RKO (cell line): ENCODE measurements at places on chromosomes 4 and X.
A peak's percentile ranks its signal among the peaks of the same experiment; 100 is the strongest.

GRCh38 chrX:42269186-42269585 lies 345.8 kb upstream of the CASK start:
- DNase-seq = no peak

GRCh38 chr4:20026456-20026855 lies 225.2 kb upstream of the SLIT2 start:
- DNase-seq = no peak

DNA sequence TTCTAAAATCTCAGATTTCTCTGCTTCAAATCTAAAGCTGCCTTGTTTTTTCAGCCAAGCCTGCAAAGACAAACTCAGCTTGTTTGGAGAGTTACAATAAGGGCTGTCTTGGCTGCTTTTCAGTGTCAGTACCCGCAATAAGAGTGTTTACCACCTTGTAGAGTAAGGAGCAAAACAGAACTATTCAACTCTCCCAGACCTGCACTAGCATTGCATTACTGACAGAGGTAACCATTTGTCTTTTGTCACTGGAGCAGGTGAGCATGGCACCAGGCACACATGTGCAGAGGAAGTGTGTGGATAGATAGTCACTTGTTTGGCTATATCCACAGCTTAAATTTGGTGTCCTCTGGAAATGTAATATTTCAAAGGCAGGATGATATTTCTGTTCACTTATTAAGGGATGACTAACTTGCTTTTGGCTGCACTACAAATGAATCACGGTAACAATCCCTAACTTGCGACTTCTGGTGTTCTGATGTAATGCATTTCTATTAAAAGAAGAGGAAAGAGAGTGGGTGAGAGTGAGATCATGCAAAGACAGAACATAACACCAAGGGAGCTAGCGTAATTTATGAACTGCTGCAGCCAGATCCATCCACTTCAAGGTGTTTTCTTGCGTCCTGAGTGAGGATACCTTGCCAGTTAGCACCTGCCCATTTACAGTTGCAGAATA lies 38.6 kb downstream of the PTCHD1 start:
- DNase-seq = peak; percentile 84

- DNase-seq = no peak
Observed at GRCh38 chr4:36844448-36844847, 400.1 kb upstream of the NWD2 start.

GRCh38 chr4:56874923-56875322 lies 32.8 kb upstream of the REST start:
- DNase-seq = no peak

- DNase-seq = no peak
Observed at GRCh38 chr4:162804351-162804924, 362.3 kb downstream of the NAF1 start.

- no peak for DNase-seq
Observed at GRCh38 chr4:145341381-145341780, 140.3 kb upstream of the SMAD1 start.

GRCh38 chr4:55409468-55410171 lies 13.9 kb downstream of the TMEM165 start:
- peak; percentile 27 for DNase-seq

DNA sequence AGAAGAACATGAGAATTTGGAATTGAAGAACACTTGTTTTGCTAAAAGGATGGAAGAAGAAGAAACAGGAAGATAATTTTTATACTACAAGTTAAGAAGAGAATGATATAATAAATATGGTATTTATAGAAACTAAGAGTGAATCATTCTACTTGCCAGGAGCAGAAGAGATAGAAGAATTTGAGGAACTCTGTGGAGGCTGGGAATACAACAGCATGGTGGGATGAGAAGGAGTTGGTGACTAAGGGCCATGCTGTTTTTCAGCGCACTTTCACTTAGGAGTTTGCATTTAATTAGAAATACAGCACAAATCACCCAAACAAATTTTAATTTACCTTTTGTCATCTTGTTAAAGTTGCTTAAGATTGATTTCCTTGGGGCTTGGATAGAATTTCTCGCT lies 20.5 kb downstream of the HADH start:
- no peak for DNase-seq

GRCh38 chr4:122855353-122855890 lies 28.8 kb downstream of the FGF2 start:
- no peak for DNase-seq

GRCh38 chr4:149164282-149164681 lies 651.4 kb downstream of the IQCM start:
- no peak for DNase-seq

- DNase-seq = no peak
Observed at GRCh38 chrX:102892103-102892502, 45.0 kb upstream of the RAB40AL start.

DNA sequence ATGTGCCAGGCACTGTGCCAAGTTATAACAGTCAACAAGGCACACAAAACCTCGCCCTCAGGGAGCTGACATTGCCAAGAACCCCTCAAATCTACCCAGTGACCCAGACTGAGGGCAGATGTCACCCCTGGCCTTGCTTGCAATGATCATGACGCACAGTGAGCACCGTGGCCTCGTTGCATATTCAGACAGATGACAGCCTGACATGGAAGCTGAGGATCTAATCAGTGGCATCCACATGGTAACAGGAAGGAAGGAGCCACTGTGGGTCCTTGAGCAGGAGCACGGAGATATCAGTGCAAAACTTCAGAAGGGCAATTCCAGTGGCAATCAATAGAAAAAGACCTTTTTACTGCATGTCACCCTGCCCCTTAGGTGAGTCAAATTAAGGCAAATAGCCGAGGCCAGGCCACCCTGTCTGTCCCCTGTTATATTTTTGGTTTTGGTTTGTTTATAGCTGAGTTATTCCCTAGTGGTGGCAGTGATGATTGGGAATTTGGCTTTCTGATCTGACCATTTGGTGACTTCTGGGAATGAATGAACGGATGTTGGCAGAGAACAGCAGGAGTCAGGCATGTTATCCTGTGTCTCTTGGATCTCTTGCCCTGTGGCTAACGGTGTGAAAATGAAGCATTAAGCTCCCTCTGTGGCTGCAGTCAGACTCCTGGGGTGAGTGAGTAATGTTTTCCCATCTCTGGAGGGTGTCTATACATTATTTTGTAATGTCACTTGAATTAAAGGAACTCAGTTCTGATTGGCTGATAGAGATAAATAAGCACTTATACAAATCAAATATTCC lies 20.4 kb downstream of the WDR13 start:
- no peak for DNase-seq

DNA sequence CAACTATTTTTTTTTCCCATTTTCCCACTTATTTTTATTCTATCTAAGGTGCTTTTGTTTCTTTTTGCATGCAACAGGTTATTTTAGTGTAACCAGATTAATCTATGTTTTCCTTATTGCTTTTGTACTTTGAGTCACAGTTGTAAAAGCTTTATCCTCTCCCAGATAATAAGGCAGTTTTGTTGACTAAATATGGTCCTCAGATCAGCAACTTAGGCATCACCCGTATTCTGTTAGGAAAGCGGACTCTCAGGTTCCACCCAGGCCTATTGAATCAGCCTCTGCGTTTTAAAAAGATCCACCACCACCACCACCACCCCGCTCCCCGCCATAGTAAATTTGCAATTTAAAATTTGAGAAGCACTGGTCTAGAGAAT lies 58.6 kb upstream of the USP9X start:
- DNase-seq = no peak

GRCh38 chr4:155604718-155605626 lies 61.7 kb upstream of the GUCY1A1 start:
- DNase-seq = peak; percentile 16

GRCh38 chr4:122469457-122469856 lies 12.9 kb upstream of the IL2 start:
- DNase-seq = no peak

- DNase-seq = no peak
Observed at GRCh38 chr4:1402021-1402515, 4.2 kb downstream of the NKX1-1 start.

GRCh38 chrX:27241981-27242380 lies 221.2 kb downstream of the PPP4R3C start:
- DNase-seq = no peak

GRCh38 chrX:73922856-73923455 lies 360.0 kb downstream of the CHIC1 start:
- no peak for DNase-seq

GRCh38 chrX:28850955-28851354 lies 263.7 kb downstream of the IL1RAPL1 start:
- no peak for DNase-seq

GRCh38 chrX:112664924-112665323 lies 14.8 kb downstream of the LHFPL1 start:
- DNase-seq = no peak

DNA sequence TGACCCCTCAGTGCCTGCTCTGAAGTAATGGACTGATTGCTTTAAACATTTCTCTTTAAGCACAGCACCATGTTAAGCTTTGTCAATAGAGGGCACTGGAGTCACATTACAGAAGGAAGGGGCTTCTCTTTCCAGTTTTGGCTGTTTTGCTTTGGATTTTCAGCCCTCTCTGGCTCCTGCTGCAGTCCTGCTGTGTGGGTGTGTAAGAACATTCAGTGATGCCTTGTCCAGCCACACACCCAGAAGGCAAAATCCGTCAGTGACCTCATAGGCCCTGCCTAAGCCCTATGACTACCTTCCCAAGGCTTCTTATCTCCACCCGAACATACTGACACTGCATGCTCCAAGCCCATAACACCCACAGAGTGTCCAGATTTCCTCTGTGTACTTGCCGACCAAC lies 215.3 kb upstream of the CTSO start:
- DNase-seq = peak; percentile 32

GRCh38 chr4:157999723-158000122 lies 173.1 kb downstream of the GASK1B start:
- DNase-seq = no peak

DNA sequence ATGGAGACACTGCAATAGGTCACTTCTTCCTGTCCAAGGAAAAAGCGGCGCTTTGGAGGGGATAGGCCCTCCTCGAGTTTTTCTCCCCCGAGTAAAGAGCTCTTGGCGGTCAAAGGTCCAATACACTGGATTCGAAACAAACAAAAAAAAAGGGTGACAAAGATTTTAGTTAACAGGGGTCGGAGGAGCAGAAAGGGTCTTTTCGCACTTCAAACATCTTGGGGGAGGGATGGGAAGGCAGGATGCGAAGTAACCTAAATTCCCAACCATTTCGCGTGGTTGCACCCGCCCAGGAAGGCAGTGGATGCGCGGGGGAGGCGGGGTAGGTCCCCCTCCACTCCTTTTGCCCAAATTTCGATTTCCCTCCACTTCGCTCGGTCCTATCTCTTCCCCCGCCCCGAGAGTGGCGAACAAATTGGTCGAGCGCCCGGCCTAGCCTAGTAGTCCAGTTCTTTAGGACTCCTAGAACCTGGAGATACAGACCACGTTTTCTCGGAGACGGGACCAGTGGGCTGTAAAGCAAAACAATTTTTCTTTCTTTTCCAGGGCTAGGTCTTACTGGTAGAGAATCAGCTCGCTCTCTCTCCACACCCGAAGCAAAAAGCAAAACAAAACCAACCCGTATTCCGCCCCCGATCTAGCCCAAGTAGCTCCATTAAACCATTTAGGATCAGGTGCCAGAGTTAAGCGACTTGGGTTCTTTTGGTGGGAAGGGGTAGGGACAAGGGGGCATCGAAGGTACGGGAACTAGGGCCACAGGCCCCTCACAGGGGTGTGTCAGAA lies 2.0 kb upstream of the STAG2 start:
- DNase-seq = peak; percentile 66

- DNase-seq = no peak
Observed at GRCh38 chr4:20487446-20487845, 212.8 kb upstream of the PACRGL start.

GRCh38 chr4:153465615-153466080 lies 512 bp upstream of the TMEM131L start:
- peak; percentile 83 for DNase-seq
